NCI-H82 (cell line): ENCODE measurements at places on chromosomes 2 and 18.

DNA sequence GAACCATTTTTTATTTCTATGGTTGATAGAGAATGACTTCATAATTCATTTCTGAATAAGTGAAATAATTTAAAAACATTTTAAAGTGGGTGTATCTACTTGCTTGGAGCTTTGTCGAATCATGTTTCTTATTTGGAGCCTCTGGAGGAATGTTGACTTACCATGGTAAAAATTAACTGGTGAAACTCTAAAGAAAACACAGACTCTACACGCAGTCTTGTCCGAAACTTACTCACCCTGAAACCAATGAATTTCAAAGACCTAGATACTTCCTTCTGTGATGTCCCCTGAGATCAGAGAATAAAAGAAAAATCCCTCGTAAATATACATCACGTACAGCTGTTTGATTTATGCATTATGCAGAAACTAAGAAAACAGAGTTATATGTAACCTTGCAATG is 665.2 kb upstream of the NRXN1 start:
- no peak for DNase-seq

DNA sequence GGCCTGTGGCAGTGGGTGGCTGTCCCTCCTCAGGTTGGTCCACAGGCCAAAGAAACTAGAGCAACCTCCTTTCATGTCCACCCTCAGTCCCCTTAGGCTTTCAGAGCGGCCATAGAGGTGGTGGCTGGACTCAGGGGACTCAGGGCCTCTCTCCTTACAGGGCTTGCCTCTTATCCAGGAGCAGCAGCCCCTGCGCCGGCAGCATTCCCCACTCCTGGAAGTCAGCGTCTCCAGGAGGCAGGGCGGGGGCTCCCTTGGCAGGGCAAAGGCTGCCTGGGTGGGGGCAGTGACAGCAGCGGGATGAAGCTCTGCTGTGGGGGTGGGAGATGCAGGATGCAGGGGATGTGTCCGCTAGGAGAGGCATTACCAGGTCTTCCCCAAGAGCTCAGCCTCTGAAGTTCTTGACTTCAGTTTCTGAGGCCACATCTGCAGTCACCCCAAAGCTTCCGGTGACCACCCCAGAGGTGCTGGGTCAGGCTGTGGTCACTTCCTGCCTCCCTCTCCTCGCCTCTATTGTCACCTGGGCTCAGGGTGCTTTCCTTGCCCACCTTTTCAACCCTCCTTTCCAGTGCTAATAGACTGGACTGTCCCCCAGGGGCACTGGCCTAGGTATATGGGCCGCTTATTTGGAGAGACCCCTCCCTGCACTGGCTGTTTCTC is 8.6 kb upstream of the GPR55 start:
- no peak for DNase-seq

DNA sequence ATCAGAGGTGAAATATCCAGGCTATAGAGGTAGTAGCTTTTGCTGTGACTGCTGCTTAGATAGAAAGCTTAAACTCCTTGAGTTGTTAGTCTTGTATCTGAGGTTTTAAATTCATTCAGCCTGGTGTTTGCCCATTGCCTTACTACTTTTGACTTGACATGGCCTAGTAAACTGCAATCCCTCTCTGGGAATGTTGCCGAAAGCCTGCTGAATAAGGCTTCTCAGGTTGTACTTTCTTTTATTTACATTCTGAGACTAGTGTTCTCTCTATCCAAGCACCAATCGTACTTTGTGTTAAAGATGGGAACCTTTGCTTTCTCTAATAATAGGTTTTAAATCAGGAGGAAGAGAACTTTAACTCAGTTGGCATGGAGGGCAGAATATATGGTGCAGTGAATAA is 357.6 kb upstream of the CWC22 start:
- DNase-seq = no peak

DNA sequence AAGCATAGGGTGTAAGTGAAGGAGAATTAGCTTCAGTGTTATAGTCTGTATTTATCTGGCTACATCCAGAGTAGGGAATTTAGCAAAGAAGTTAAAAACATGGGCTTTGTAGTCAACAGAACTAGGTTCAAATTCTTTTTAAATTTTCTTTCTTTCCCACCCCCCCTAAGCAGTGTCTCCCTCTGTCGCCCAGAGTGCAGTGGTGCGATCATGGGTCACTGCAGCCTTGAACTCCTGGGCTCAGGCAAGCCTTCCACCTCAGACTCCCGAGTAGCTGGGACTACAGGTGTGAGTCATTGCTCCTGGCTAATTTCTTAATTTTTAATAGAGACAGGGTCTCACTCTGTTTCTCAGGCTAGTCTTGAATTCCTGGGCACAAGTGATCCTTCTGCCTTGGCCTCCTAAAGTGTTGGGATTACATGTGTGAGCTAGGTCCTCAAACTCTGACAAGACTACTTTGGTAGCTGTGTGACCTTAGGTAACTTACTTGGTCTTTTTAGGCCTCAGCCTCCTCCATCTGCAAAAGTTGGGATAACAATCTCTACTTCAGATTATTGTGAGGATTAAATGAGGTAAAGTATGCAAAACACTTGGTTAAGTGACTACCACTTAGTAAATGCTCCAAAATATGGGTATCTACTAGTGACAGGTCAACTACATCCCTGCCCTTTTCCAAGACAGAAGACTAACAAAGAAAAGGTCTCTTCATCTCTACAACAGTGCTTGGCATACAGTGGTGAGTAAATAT is 17.8 kb downstream of the DOK1 start:
- DNase-seq = no peak

DNA sequence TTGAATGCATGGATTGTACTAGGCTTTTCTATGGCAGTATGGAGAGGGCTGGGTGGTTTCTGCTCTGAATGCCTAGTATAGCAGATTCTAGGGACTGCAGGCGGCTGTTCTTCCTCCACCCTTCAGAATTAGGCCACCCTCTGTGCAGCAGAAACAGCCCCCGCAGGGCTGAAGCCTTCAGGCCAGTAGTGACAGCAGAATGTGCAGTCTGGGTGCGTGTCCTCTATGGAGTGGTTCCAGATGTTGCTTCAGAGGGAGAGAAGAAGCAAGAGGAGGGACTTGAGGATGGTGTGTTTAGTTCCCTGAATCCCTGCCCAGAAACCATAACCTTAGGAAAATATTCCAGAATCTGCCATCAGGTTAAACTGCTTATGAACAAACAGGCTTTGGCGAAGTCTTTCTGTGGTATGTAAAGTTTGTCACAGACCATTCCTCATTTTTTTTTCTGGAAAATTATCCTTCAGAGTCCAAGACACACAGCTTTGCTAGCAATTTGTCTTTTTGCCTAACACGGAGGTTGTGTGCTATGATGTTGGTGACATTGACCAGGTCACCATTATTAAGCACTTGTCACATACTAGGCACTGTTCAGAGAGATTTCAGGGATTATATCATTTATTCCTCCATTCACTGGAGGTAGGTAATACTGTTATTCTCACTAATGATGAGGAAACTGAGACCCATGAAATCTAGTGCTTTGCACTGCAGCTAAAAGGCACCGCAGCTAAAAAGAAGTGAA is 21.1 kb downstream of the CASP10 start:
- DNase-seq = no peak
